ENCODE measurements at places on chromosomes 11 and 22. TPM values are rescaled to one million over a fixed set of nuclear protein-coding genes. Genes with fewer than 3 reads are reported as not detected.
A peak's percentile ranks its signal among the peaks of the same experiment; 100 is the strongest.

The CEP126 gene
- total RNA-seq = 13.2 TPM

The P2RY6 gene
- total RNA-seq = 12.0 TPM

The OR51E1 gene
- total RNA-seq = 0.54 TPM

The CEND1 gene
- total RNA-seq = not detected

- peak; percentile 71 for DNase-seq
These were observed 34.0 kb downstream of the IRAG1 start for GRCh38 chr11:10659339-10660216.

- no peak for DNase-seq
These were observed 924 bp upstream of the FADD start for GRCh38 chr11:70201882-70202861.

DNA sequence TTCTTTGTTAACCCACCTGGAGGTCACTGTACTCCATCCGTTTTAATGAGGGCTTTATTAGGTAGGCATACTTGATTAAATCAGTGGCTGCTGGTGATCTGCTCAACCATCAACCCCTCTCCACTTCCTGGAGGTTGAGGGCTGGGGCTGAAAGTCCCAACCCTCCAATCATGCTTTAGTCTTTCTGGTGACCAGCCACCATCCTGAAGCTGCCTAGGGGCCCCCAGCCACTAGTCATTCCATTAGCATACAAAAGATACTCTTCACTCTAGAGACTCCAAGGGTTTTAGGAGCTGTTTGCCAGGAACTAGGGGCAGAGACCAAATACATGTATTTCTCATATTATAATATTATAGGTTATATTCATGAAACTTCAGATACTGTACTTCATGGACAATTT lies 13.5 kb downstream of the DNAJC24 start:
- DNase-seq = no peak

DNA sequence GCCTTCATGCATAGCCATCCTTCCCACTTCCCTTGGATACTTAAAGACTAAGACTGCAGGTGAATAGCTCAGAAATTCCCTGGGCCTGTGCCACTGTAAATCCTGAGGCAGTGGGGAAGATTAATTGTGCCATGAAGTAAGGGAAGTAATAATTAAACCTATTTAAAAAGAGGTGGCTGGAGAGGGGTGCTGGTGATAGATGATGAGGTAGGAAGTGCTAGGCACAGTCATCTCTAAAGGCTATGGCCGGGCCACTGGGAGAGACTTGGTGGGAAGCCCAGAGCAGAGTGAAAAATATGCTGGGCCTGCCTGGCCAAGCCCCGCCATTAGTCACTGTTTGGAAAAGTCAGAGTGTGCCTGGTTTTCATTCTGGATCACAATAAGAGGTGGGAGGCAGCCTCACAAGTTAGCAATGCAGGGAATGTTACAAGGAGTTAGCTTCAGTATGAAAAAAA lies 197.2 kb upstream of the PITPNB start:
- peak; percentile 80 for DNase-seq

- DNase-seq = no peak
These were observed 7.0 kb downstream of the ASRGL1 start for GRCh38 chr11:62344210-62344609.

Measured in aorta (tissue), 5 donors.